ENCODE measurements at places on chromosomes 1 and 21. TPM values are rescaled to one million over a fixed set of nuclear protein-coding genes. Genes with fewer than 3 reads are reported as not detected.

Gene NPHS2
- not detected for total RNA-seq

Gene OR2W3
- total RNA-seq: not detected

Gene ADORA1
- 1.2 TPM for total RNA-seq

Gene SUSD4
- 0.82 TPM for total RNA-seq

Gene EDARADD
- 2.9 TPM for total RNA-seq

Gene RCOR3
- total RNA-seq: 22.0 TPM

Gene CORT
- total RNA-seq: 0.32 TPM

Gene QSOX1
- 85.2 TPM for total RNA-seq

Gene LPAR3
- 0.21 TPM for total RNA-seq
